Omental fat pad (tissue), 4 donors: ENCODE measurements at places on chromosomes 7 and 10. TPM values are rescaled to one million over a fixed set of nuclear protein-coding genes. Genes with fewer than 3 reads are reported as not detected.

- no peak for DNase-seq
Measured at GRCh38 chr10:18185621-18186020, 45.4 kb downstream of the CACNB2 start.

GRCh38 chr7:50727072-50727471 is 55.6 kb downstream of the GRB10 start:
- no peak for DNase-seq

GRCh38 chr10:11824376-11824775 is 1.2 kb downstream of the PROSER2 start:
- DNase-seq: no peak

DNA sequence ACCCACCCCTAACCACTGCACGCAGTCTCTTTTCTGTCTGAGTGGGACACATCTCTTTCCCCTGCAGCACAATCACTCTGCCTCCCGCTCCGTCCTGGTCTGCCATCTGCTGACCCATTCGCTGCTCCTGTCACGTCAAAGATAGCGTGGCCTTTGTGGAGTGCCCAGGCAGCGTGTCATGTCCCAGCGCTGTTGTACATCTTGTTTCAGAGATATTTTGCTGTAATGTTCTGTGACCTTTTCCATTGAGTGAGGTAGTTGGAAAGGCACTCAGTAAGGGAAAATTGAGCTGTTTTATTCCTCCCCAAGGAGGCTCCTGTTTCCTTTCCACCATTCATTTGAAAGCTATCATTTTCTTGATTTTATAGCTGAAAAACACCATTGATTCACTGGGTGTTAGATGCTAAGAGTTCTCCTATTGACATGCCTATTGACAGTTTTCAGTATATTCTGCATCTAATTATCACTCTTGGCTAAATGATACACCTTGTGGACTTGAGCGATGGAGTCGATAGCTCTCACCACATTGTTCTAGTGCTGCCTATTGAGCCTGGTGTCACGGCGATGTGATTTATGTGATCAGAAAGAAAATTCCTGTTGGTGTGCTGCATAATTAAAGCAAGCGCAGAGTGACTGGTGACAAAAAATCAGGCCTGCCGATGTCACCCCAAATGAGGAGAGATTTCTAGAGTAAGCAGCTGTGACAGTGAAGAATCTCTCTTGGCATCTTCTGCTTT is 372.6 kb downstream of the LRMDA start:
- DNase-seq: no peak

The SUN3 gene
- not detected for total RNA-seq
